ENCODE measurements at places on chromosomes 11 and 22.

DNA sequence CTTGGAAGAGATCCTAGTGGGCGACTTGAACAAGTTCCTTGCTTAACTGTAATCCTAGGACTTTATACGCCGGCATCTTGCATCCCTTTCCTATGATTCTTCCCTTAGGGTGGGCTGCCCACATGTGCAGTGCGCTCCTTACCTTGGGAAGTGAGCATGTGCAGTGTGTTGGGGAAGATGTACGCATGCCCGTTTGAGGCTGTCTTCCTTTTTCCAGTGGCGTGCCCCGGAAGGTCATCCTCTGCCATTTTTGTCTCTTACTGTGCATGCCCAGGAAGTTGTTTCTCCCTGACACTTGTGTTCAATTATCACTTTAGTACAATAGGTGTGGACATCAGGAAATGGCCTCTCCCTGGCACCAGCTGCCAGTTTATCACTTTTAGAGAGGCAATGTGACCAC is 936.5 kb downstream of the TBC1D22A start:
- no peak for DNase-seq

DNA sequence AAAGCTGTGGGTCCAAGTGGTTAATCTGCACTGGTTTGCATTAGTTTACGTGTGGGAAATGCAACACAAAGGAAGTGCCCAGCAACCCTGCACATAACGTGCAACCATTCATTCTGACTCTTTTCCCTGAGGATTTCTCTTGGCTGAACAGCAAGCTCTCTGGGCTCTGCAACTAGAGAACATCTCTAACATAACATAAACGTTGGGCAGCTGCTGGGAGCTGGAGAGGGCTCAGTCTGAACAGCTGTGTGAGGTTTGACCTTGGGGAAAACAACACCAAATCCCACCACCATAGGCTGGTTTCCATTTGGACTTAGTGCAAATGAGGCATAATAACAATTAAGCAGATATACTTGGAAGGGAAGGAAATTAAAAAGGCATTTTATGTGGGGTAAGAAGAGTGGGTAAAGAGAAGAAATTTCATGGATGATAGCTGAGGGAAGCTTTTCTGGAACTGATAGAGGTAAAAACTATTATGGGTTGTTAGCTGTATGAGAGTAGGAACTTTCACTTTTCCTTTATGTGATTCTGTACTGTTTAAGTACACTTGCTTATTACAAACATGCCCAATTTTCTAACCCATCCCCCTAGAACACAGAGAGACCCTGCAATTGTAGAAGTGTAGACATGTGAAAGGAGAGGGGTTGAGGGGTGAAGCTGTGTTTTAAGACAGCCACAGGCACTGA is 76.2 kb downstream of the SNX19 start:
- DNase-seq, result no peak

DNA sequence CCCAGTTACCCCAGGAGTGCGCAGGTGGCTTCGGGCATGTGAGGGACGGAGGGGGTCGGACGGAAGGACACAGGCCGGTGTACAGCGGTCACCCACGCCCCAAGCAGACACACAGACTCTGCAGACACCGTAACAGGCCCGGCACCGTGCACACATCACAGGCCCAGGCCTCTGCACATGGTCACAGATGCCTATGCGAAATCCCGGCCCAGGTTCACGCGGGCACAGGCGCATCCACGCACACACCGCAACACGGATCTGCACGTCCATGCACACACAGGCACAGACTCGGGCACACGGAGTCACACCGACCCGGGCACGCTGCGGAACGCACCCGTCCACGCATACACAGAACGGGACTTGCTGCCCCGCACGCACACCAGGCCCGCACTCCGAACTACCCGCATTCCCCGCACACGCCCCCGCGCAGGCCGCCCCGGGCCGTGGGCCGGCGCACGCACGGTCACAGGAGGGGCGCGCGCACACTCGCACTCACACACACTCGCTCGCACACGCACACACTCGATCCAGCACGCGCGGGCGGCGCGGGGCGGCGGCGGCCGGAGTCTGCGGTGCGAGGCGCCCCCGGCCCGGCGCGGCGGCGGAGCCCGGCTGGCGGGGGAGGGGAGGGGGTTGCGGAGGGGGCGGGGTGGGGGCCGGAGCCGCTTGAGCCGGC is at the start of gene MGAT3:
MGAT3 (plus strand) TSS at position 491 of the 676 bp plus-strand sequence. CDS start 30,336 bp downstream, outside the sequence.
- DNase-seq, result no peak

DNA sequence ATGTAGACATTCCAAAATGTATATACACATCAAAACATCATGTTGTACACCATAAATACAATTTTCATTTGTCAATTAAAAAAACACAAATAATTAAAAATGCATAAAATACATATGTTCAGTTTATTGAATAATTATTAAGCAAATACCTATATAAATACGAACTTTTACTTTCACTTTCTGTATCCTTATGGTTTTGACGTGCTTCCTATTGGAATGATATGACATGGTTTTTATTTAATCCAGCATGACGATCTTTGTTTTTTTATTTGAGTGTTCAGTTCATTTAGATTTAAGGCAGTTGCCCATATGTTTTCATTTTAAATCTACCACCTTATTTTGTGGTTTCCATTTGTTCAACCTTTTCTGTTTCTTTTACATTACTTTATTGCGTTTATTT is 198.3 kb upstream of the PLET1 start:
- DNase-seq, result no peak

DNA sequence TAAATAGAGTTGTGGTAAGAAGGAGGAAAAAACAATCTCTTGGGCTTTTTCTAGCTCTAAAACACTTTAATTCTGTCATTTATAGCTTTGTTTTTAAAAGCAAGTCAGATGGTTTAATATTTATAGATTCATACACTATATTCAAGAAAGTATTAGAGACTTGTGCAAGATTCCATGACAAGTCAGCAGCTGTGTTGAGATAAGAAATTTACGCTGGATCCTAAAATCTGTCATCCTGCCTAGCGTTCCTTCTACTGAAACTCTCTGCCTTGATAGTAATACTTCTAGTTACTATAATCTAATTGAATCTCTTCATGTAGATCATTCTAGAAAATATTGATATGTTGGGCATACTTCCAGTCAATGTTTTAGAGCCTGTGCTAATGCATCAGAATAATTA is 721.8 kb downstream of the CNTN5 start:
- no peak for DNase-seq

DNA sequence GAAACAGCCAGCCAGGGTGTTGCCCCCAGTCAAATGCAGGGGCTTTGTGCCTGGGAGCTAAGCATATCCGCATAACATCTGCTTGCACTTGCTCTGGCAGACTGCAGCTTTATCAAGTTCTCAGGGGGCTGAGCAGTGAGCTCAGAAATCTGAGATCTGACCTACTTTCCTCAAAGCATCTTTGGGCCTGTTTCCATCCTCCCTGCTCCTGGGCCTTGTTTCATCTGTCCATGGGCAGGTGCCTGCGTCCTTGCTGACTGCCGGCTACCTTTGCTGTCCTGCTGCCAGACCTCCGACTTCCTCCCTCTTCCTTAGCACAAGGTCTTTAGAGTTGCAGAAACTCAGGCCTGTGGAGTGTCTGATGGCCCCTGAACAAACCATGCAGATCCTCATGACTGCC is 131.2 kb upstream of the B3GAT1 start:
- no peak for DNase-seq

DNA sequence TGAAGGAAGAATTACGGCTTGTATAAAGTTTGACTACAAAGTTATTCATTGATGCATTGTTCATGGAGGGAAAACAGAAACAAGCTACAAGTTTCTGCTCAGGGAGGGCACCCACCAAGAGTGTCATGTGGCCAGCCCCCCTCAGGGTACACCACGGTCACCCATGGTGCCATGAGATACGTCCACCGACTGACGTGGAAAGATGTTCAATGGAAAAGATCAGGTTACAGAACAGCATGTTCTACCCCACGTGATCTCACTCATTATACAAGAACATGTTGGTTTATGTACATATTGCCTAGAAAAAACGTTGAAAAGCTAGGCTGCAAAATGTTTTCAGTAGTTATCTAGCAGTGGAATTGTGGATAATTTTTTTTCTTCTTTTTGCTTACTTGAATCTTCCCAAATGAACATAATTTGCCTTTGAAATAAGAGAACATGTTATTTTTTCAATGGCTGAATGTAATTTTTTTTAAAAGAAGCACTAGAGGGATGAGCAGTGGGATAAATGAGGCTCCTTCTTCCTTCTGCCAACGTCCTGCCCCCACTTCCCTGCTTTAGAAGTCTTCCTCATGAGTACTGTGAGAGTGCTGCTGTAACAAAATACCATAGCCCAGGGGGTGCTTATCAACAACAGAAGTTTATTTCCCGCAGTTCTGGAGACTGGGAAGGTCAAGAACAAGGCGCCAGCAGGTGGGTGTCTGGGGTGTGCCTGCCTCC is 22.5 kb downstream of the RCN1 start:
- DNase-seq, result no peak

DNA sequence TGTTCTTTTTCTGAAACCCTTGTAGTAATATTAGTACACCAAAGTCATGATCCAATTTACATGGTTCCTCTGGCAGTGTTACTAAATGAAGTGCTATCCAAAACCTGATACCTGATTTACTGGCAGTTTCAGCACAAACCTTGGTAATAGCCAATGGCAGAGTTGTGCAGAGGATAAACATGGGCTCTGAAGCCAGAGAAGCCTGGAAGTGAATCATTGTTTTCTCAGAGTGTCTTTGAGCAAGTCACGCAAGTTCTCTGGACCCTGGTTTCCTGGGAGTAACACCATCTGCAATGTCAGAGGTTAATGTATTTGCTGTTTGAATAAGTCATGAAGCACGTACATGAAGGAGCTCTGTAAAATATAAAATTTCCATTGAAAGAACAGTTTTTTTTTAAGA is 222.3 kb upstream of the NARS2 start:
- peak; percentile 79 for DNase-seq

GRCh38 chr11:35714882-35715627 is 52.5 kb downstream of the TRIM44 start:
- DNase-seq, result peak; percentile 8

DNA sequence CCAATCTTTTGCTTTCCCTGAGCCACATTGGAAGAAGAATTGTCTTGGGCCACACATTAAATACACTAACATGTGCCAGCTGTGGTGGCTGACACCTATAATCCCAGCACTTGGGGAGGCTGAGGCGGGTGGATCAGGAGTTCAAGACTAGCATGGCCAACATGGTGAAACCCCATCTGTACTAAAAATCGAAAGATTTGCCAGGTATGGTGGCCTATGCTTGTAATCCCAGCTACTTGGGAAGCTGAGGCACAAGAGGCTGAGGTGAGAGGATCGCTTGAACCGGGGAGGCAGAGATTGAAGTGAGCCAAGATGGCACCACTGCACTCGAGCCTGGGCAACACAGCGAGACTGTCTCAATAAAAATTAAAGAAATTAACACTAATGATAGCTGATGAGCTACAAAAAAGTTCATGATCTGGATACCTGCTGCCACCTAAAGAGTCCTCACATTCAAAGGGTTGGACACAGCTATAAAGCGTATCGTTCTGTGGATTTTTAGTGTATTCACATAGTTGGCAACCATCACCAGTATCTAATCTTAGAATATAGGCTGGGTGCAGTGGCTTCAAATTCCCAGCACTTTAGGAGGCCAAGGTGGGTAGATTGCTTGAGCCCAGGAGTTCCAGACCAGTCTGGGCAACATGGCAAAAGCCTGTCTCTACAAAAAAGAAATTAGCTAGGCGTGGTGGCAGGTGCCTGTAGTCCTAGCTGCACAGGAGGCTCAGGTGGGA is 3.4 kb upstream of the LDHC start:
- no peak for DNase-seq

DNA sequence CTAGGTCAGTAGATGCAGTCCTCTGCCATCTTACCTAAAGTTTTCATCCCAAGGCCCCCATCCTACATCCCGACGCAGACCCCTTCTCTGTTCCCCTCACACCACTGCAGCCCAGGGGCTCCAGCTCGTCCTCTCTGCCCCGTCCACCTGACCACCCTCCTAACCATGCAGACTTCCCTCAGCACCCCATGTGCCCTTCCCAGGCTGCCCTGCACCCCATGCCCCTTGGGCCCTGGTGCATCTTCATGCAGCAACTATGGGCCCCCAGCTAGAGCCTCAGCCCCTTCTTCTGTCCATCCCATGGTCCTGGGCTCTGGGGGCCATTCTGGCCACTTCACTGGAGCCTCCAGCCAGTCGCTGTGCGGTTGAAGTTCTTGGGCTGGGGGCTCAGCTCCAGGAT is 2.9 kb downstream of the PRR33 start:
- DNase-seq, result no peak

DNA sequence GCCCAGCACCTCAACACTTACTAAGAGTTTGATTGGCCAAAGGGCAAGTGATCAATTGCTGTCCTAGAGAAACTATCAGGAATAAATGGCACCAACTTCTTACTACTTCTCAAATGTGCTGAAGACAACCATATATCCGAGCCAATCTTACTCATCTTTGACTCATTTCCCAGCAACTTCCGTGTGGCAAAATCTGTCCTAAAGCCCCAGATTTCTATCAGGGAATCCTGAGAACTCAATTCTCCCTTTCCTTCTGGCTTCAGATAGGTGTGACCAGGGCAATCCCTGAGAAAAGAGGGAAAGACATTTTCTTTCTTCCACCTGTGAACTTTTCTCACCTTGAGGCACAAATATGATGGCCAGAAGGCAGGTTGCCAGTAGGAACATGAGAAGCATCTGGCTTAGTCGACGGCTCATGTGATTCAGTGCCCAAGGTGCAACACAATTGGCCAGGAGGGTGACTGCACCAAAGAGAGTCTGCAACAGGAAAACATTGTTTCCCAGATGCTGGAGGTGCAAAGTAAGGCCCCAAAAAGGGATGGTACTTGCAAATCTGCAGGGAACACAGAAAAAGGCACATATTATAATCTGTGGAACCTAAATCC is 21.8 kb upstream of the SLC22A24 start:
- DNase-seq, result no peak

- DNase-seq, result no peak
Measured at GRCh38 chr11:20459865-20460264, 72.3 kb downstream of the PRMT3 start.

- no peak for DNase-seq
Measured at GRCh38 chr11:44162662-44163061, 67.2 kb downstream of the EXT2 start.

GRCh38 chr11:108886660-108887009 is 221.8 kb downstream of the DDX10 start:
- DNase-seq, result no peak

DNA sequence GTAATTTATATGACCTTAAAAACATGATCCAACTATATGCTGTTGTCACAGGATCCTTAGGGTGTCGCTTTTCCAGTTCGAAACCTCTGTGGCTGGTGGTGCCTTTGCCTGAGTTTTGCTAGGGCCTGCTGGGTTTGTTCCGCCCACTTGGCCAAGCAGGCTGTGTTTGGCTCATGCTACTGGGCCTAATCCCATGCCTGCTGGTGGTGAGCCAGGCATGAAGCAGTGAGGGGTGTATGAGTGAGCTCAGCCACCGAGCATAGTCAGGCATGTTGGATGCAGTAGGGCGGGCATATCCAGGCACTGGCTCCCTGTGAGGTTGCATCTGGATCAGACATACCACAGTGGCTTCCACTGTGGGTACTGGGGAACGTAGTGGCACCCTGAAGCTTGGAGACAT is 16.3 kb downstream of the NPAT start:
- no peak for DNase-seq

GRCh38 chr11:78926633-78927338 is 352.1 kb upstream of the NARS2 start:
- no peak for DNase-seq

- no peak for DNase-seq
Measured at GRCh38 chr11:119742263-119742861, 13.4 kb upstream of the NECTIN1 start.

All from HS-5 (cell line).